ENCODE measurements at places on chromosomes 12 and 14.

GRCh38 chr12:124673801-124674617, 106.6 kb upstream of the NCOR2 start:
- no peak for DNase-seq

DNA sequence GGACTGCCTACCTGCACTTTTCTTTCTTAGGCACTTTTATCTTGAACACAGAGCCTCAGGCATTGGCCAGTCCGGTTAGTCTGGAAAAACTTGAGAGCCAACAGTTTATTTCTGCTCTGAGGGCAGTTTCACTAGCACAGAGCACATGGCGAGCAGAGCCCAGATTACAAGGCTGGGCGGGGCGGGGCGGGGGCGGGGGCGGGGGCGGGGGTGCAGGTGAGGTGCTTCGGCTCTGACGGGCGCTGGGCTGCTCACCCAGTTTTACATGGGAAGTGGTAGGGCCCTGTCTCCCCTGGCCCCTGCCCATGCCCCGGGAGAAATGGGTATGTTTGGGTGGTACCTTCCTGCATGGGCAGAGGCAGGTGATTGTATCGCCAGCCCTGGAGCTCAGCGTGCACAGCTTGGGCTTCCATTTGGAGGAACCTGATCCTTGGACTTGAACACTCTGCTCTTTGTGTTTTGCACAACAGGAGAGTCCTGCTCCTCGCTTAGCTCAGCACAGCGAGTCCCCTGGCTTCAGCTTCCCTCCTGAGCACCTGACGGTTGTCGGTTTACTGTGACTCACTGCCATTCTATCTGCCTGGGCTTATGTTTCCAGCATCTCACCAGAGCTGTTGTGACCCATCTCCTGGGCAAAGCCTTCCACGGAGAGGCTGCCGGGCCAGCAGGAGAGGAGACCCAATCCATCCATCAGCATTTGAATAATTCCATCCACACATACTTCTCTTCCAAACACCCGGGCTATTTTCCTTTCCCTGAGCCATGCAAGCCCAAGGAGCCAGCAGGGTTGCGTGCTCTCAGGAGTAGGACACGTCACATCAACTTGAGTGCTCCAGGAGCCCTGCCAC, 108.5 kb downstream of the ARF6 start:
- no peak for DNase-seq

GRCh38 chr12:130338794-130339601, 1.3 kb downstream of the PIWIL1 start:
- DNase-seq: no peak

GRCh38 chr12:113239811-113240331, 18.6 kb downstream of the TPCN1 start:
- no peak for DNase-seq

GRCh38 chr14:22502551-22502950, 86.5 kb downstream of the DAD1 start:
- DNase-seq: no peak

- DNase-seq: no peak
Observed at GRCh38 chr12:116765271-116765670, 27.2 kb downstream of the RNFT2 start.

All from SK-N-MC (cell line).